ENCODE measurements at places on chromosomes 2 and 18.

DNA sequence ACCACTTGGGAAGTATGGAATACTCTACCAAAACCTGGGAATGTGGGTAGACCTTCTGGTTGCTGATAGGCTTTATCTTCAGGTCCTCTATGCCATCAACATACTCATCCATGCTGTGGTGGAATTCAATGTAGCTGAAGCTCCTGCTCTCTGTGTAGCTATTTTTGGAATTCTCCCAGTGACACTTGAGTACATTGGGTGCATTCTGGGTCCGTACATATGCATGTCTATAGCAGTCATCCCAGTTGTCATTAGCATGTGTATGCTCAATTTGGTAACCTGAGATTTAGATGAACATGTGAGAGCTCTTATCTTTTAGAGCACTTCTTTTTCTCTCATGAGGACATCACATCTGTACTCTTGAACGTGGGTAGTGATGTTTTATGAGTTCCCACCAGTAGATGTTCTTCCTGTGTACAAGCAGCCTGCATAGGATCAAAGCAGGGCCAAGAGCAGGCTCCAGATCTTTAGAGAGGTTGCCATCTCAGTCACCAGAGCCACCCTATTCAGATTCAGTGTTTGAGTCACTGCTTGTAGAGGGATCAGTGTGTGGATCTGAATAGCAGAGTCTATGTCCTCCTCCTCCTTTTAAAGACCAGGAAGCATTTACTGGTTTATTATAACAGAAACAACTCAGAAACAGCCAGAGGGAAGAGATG is 65.9 kb downstream of the MGAT5 start:
- no peak for DNase-seq

DNA sequence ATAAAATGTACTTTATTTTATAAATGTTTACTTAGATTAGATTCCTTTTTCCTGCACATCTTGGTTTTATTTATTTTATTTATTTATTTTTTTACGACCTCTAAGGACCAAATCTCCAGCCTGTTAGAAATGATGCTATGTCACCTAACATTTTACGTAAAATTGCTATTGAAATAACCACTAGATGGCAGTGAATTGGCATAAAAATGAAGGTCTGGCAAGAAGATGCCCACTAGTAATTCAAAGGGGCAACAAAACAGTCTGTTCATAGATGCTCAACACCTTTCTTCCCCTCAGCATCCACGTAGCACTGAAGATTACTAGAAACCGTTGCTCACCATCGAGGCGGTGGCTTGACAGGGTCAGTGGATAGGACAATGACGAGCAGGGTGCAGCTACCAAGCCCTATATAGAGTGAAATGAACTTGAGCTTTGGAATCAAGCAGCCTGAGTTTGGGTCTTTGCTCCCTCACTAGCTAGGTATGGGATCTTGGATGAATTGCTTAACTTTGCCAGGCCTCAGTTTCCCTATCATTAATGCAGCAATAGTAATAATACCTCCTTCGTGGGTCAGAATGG is 128.7 kb upstream of the L3MBTL4 start:
- no peak for DNase-seq

DNA sequence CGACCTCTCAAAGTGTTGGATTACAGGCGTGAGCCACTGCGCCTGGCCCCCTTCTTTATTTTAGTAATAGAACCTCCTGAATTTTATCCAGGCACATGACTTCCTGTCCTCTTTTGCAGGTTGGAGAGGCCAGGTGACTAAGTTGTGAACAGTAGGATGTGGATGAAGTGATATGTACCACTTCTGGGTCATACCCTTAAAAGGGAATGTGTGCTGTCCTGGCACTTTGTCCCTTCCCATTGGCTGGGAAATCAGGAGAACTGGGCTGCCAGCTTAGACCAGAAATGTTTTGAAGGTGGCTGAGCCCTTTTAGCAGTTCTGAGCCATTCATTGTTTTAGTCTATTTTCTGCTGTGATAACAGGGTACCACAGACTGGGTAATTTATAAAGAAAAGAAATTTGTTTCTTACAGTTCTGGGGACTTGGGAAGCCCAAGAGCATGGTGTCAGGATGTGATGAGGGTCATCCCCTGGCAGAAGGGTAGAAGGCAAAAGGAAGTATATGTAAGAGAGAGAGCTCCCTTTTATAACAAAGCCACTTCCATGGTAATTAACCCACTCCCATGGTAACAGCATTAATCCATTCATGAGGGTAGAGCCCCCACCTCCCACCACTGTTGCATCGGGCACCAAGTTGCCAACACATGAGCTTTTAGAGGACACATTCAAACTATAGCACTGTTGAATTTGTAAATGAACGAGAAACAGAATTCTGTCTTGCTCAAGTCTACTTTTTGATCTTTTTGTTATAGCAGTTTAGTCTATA is 79.1 kb downstream of the TTC27 start:
- DNase-seq = no peak

GRCh38 chr2:37560863-37561614 is 110.4 kb downstream of the CDC42EP3 start:
- no peak for DNase-seq

DNA sequence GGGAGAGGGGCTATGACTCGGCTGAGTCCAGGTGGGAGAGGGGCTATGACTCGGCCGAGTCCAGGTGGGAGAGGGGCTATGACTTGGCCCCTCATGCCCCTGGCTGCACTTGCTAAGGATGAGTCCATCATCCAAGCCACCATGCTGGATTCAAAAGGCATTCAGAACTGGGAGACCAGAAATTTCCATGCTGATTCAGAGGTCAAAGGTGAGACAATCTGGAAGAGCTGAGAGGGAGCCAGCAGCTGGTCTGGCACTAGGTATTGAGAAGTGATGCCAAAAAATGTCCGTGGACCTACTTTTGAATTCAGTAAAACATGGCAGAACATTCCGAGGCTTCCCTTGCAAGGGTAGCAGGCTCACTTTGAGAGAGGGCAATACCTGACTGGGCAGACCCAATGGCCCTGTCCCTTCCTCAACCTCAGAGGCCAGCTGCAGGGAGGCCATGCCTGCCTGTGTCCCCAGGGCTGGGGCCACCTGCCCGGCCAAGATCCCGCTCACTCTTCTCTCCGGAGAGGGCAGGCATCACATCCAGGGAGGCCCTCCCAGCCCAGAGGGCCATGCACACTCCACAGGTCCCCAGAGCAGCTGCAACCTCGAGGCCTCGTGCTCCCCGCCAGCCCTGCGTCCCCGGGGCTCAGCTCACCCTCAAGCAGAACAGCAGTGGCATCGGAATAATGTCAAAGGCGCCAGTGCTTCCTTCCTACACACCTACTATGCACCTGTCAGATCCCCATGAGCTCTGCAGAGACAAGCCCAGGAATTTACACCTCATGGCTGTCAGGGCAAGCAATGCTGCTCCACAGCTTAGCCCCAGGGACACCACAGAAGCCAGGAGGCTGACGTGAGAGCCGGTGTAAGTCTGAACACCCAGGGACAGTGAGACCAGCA is 80.2 kb upstream of the GPC1 start:
- no peak for DNase-seq

DNA sequence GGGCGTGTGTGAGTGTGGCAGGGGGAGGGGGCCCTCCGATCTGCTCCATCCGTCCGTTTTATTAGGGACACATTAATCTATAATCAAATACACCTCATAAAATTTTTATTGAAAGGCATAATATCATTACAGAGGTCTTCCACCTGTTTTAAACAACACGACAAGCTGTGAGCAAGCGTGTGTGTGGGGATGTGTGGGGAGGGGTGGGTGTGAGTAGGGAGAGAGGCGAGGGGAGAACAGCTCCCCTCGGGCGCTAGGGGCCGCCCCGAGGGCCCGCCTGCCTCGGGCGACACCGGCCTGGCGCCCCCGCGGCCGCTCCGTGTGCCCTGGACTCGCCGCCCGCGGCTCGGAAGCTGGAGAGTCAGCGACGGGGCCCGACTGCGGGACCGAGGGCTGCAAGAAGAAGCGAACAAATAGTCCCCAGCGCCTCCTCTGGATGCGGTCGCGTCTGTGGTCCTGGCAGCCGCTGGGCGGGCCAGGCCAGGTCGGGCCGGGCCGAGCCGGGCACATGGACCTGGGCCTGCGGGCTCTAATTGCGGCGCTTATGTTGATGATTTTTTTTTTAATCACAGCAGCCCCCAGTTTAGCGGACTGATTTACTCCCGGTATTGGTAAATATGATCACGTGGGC is 352 bp upstream of the HOXD9 start:
- no peak for DNase-seq

- no peak for DNase-seq
Measured at GRCh38 chr18:47191961-47192360, 15.8 kb upstream of the IER3IP1 start.

- DNase-seq = no peak
Measured at GRCh38 chr2:45648636-45649035, 2.8 kb upstream of the PRKCE start.

GRCh38 chr18:23538870-23539269 is 35.6 kb downstream of the RMC1 start:
- DNase-seq = no peak

Measured in stimulated activated CD8-positive, alpha-beta memory T cell treated with anti-CD3 and anti-CD28 coated beads, Interleukin-4, amount 100 ng/mL, for 1 hour (primary cell).